Upper lobe of right lung (tissue), 1 donor: ENCODE measurements at places on chromosomes 1 and 21. TPM values are rescaled to one million over a fixed set of nuclear protein-coding genes. Genes with fewer than 3 reads are reported as not detected.
A peak's percentile ranks its signal among the peaks of the same experiment; 100 is the strongest.

ESRRG gene
- total RNA-seq: 0.29 TPM

DNA sequence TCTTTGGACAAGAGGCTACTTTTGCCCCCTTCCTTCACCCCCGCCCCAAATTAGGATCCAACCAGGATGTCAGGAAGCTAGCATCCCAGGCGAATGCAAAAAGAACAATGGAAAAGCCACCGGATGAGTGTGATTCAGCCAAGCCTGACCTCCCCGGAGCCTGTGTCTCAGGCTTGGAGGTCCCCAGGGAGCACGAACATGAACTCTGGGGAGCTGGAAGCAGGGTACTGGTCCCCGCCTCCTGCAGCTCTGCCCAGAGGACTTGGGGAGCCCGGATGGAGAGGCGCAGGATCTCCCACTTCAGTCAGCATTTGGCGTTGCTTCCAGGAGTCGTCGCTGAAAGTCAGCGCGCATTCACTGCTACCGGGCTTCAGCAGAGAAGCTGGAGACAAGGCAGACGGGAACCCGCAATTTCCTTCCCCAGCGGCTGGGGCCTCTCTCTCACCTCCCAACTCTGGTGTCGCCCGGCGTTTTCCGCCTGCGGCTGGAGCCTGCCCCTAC is 1.8 kb upstream of the TBX15 start:
- no peaks in the 10 kb centered on the region for H3K36me3 ChIP-seq
- peaks cover 100% of the 10 kb centered on the region for H3K27me3 ChIP-seq
- no peak overlapping the region for H3K4me3 ChIP-seq
- H3K4me1 ChIP-seq: no peaks in the 10 kb centered on the region

- H3K27ac ChIP-seq: no peak overlapping the region
- peaks cover 18% of the 10 kb centered on the region for H3K4me1 ChIP-seq
- no peak for DNase-seq
- no peak overlapping the region for H3K4me3 ChIP-seq
Observed at GRCh38 chr1:179298952-179299351, 5.4 kb downstream of the SOAT1 start.

DNA sequence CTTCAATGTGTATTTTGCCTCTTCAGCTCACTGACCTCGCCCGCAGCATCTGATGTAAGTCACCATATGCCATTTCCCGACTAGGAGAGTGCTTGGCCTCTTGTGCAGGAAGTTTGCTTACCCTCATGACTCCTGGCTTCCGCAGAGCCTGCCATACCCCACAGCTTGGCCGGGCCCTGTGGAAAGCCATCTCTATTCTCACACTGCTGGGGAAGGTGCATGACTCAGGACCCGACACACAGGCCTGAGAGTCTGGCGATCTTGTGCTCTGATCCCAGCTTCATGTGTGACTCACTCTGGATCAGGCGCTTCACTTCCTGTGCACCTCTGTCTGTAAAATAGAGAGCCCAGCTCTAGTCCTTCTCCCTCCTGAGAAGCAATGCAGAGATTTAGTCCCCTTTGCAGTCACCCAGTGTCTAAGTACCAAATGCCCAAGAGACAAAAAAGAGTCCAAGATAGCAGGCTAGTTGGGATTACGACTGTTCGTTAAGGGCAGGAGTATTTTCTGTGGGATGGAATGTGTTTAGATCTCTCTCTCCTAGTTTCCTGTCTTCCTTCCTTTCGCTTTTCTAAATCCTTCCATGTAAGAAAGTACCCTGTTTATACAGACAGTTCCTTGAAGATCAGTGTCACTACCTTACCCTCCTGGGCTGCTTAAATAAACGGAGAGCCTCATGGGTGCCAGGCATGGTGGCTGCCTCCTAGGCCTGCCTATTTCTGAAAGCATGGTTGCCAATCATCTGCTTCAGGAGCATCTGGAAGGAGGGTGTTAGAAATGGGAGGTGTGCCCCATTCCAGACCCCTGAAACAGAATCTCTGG is 62.8 kb upstream of the KIF26B start:
- peak overlapping the region; percentile 33 for H3K27ac ChIP-seq
- H3K27me3 ChIP-seq: no peaks in the 10 kb centered on the region
- peaks cover 9% of the 10 kb centered on the region for H3K4me1 ChIP-seq
- no peak overlapping the region for H3K4me3 ChIP-seq
- DNase-seq: peak; percentile 70
- no peaks in the 10 kb centered on the region for H3K36me3 ChIP-seq

DNA sequence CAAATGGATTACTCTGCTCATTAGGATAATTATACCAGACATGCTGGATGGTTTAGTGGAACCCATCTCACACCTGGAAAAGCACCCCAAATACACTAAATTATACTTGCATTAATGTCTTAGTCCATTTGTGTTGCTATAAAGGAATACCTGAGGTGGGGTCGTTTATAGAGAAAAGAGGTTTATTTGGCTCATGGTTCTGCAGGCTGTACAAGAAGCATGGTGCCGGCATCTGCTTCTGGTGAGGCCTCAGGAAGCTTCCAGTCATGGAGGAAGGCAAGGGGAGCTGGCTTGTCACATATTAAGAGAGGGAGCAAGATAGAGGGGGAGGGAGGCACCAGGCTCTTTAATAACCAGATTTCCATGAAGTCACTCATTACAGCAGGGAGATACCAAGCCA is 95.6 kb downstream of the MT1HL1 start:
- H3K4me1 ChIP-seq: no peaks in the 10 kb centered on the region
- DNase-seq: no peak
- no peaks in the 10 kb centered on the region for H3K36me3 ChIP-seq
- no peak overlapping the region for H3K27ac ChIP-seq
- H3K4me3 ChIP-seq: no peak overlapping the region
- no peaks in the 10 kb centered on the region for H3K27me3 ChIP-seq

GRCh38 chr21:31078796-31079195 is 40.5 kb upstream of the KRTAP19-8 start:
- H3K27ac ChIP-seq: no peak overlapping the region
- H3K4me1 ChIP-seq: no peaks in the 10 kb centered on the region
- H3K4me3 ChIP-seq: no peak overlapping the region
- no peaks in the 10 kb centered on the region for H3K36me3 ChIP-seq
- no peak for DNase-seq

LRRC7 gene
- not detected for total RNA-seq

- H3K4me1 ChIP-seq: peaks cover 10% of the 10 kb centered on the region
- no peaks in the 10 kb centered on the region for H3K36me3 ChIP-seq
- no peak overlapping the region for H3K27ac ChIP-seq
- no peak for DNase-seq
- H3K4me3 ChIP-seq: no peak overlapping the region
Observed at GRCh38 chr1:41152622-41153044, 89.5 kb downstream of the SCMH1 start.

DNA sequence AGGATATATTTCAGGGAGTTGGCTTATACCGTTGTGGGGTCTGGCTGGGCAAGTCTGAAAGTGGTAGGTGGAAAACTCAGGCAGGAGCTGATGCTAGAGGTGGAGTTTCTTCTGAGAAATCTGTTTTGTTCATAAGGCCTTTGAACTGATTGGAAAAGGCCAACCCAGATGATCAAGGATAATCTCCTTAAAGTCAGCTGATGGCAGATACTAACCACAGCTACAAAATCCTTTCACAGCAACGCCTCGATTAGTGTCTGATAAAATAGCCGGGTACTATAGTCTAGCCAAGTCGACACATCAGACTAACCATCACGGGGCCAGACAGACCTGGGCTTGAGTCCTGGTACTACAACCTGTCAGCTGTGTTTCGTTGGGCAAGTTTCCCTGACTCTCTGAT is 21.4 kb downstream of the OPRD1 start:
- H3K27me3 ChIP-seq: peaks cover 2% of the 10 kb centered on the region
- H3K27ac ChIP-seq: no peak overlapping the region
- no peaks in the 10 kb centered on the region for H3K4me1 ChIP-seq
- no peak for DNase-seq
- no peaks in the 10 kb centered on the region for H3K36me3 ChIP-seq

AK2 gene
- 106 TPM for total RNA-seq

KRTAP19-3 gene
- total RNA-seq: not detected

DNA sequence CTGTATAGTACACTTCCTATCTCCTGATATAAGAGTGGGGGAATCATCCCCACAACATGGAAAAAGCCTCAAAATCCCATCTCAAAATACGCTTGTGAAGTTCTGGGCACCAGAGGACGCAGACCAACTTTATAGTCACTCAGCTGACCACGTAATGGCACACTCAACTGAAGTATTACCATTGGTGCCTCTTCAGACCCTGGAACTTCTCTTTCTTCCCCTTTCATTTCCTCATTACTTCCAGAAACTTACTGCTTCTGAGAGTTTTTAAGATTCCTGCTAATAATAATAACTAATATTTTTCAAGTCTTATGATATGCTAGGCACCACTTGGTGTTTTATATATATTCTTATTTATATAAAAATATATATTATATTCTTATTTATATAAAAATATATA is 202.6 kb downstream of the PTPRC start:
- no peaks in the 10 kb centered on the region for H3K27me3 ChIP-seq
- no peak for DNase-seq
- no peaks in the 10 kb centered on the region for H3K36me3 ChIP-seq
- no peak overlapping the region for H3K27ac ChIP-seq

ATP1A1 gene
- total RNA-seq: 628 TPM

GRCh38 chr1:151994956-151995355 is 1.3 kb upstream of the S100A10 start:
- H3K27me3 ChIP-seq: no peaks in the 10 kb centered on the region
- H3K4me3 ChIP-seq: no peak overlapping the region
- H3K27ac ChIP-seq: peak overlapping the region; percentile 28

GRCh38 chr21:29389136-29389535 is 90.4 kb downstream of the BACH1 start:
- H3K4me1 ChIP-seq: no peaks in the 10 kb centered on the region
- H3K27me3 ChIP-seq: no peaks in the 10 kb centered on the region
- no peak overlapping the region for H3K27ac ChIP-seq

- no peak for DNase-seq
- H3K4me1 ChIP-seq: no peaks in the 10 kb centered on the region
- H3K36me3 ChIP-seq: no peaks in the 10 kb centered on the region
- H3K4me3 ChIP-seq: no peak overlapping the region
Observed at GRCh38 chr21:36717976-36718375, 19.1 kb downstream of the SIM2 start.

SDC3 gene
- 39.4 TPM for total RNA-seq

DNA sequence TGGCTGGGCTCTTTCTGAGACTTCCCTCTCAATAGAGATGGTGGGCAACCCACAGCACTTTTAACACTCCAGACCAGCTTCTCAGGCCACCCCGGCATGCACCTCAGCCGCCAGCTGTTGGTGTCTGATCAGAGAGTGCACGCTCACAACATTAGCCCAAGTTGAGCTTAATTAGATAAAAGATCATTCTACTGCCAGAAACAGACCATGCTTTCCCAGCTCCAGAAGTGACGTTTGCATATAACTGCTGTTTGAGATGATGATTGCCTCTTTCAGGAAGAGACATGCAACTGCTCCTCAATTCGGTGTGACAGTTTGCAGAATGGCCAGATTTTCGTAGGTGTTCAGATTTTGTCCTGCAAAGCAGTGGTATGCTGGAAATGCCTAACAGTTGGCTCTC is 285.3 kb upstream of the VAMP3 start:
- H3K4me1 ChIP-seq: peaks cover 13% of the 10 kb centered on the region
- no peaks in the 10 kb centered on the region for H3K27me3 ChIP-seq
- no peaks in the 10 kb centered on the region for H3K36me3 ChIP-seq

DNA sequence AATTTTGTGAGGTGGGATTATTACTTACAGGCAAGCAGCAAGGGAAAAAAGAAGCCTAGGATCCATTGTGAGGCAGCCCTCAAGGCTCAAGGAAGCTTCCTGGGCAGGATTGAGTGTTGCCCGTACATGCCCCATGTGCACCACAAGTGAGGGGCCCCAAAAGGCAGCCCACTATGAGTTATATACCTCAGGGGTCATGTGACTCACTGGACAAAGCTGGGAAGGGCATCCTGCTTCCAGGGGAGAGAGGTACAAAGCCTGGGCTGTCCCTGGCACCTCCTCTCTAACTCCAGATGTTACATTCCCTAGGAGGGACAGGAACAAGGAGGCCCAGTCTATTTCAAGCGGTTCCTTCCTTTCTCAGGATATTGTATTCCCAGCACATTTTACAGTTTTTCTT is 34.0 kb upstream of the CD1D start:
- H3K4me3 ChIP-seq: no peak overlapping the region
- no peaks in the 10 kb centered on the region for H3K27me3 ChIP-seq
- no peaks in the 10 kb centered on the region for H3K36me3 ChIP-seq
- no peak for DNase-seq
- no peak overlapping the region for H3K27ac ChIP-seq
- peaks cover 18% of the 10 kb centered on the region for H3K4me1 ChIP-seq

DNA sequence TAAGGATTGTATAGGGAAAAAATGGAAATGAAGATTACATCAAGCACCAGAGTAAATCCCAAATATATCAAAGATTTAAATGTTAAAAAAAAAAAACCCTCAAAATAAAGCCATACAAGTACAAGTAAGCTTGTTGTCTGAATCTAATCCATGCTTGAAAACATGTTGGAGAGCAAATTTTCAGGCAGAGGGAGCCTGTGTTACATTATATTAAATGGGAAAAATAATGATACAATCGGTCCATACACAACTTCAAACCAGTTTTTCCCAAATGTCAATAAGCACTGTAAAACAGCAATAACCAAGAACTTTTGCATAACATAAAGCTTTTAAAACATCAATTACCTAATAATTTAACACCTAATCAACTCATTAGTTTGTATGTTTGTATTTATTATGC is 949.4 kb upstream of the ADGRL4 start:
- no peaks in the 10 kb centered on the region for H3K27me3 ChIP-seq
- no peak overlapping the region for H3K4me3 ChIP-seq
- H3K27ac ChIP-seq: no peak overlapping the region
- no peak for DNase-seq

DNA sequence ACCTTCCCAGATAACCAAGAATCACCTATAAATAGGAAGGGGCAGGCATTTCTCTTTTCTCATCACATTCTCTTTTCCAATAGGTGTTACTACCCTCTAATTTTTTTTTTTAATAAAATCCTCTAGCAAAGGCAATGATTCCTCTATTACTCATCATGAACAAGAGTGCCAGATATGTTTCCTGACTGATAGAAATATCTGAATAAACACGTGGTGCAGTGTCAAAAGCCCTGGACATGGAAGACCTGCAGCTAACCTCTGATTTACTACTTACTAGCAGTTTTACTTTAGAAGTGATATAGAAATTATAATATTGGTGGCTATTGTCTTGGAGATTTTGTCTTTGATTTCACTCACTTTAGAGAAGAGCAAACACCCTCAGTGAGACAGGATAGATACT is 194.6 kb upstream of the SAMSN1 start:
- no peaks in the 10 kb centered on the region for H3K4me1 ChIP-seq
- no peaks in the 10 kb centered on the region for H3K36me3 ChIP-seq
- H3K4me3 ChIP-seq: no peak overlapping the region
- H3K27me3 ChIP-seq: no peaks in the 10 kb centered on the region

GRCh38 chr1:238345837-238346236 is 455.1 kb upstream of the ZP4 start:
- no peaks in the 10 kb centered on the region for H3K36me3 ChIP-seq
- H3K4me1 ChIP-seq: no peaks in the 10 kb centered on the region
- no peak for DNase-seq
- H3K4me3 ChIP-seq: no peak overlapping the region
- no peak overlapping the region for H3K27ac ChIP-seq

NSL1 gene
- total RNA-seq: 30.2 TPM

GRCh38 chr1:76919085-76919484 is 51.8 kb downstream of the ST6GALNAC5 start:
- DNase-seq: no peak
- H3K36me3 ChIP-seq: no peaks in the 10 kb centered on the region
- H3K27me3 ChIP-seq: no peaks in the 10 kb centered on the region
- H3K4me1 ChIP-seq: no peaks in the 10 kb centered on the region
- H3K4me3 ChIP-seq: no peak overlapping the region
